ENCODE measurements at places on chromosomes 6 and 20.

- no peak for DNase-seq
Measured at GRCh38 chr6:163925839-163926238, 511.3 kb downstream of the QKI start.

GRCh38 chr6:157560691-157561413 lies 179.9 kb downstream of the ZDHHC14 start:
- DNase-seq = no peak

DNA sequence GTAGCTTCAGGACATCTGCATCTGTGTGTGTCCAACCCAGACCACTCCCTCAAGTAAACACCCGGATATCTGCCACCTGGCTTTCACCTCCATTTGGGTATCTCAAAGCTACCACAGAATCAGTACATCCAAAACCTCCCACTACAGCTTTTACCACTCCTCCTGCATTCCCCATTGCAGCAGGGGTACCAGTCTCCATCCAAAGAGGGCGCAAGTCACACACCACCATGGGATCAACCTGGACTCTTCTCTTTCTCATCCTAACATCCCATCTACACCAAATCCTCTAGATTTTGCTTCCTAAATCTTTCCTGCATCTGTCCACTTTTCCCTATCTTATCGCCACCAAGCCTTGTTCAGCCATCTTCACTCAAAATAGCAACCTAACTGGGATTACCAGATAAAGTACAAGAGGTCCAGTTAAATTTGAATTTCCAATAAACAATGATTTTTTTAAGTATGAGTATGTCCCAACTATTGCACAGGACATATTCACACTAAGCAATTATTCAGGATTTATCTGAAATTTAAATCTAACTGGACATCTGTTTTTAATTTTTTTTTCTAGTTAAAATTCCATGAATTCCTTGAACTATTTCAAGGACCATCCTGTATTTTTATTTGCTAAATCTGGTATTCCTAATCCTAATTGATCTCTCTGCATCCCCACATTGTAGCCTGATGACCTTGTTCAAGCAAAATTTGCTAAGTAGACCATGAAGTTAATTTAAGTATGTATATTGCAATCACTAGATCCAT lies 164.3 kb upstream of the MLN start:
- DNase-seq = no peak

- DNase-seq = no peak
Measured at GRCh38 chr6:163806755-163807499, 392.4 kb downstream of the QKI start.

DNA sequence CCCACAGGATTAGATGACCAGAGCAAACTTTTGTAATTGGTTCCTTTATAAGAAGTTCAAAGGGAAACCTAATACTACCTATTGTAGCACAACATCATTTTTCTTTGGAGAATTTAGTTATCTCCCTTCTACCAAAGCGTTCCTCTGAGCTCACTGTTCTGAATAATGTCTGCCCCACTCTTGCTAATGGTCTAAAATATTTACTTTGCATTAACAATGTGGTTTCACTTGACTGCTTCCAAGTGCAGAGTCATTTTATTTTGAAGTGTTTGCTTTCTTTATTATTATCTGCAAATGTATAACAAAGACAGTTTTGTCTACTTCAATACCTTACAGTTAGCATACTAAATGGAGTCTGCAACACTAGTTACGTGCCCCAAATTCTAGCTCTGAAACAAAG lies 15.0 kb downstream of the TRAPPC3L start:
- DNase-seq = no peak

DNA sequence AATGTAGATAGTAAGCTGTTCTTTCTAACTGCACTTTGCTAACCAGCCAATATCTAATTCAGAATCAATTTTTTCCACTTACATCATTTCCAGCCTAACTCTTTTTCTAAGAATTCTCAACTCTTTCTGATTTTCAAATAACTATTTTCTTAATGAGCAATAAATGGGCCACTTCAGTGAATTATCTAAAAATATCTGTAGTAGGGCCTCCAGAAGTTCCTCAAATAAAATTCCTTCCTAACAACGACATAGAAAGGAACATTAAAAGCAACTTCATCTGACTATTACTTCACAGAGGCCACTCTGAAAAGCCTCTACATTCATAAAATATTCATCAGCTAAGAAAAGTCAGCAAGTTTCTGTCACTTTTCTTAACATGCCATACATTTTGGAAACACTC lies 4.8 kb downstream of the COL12A1 start:
- no peak for DNase-seq

DNA sequence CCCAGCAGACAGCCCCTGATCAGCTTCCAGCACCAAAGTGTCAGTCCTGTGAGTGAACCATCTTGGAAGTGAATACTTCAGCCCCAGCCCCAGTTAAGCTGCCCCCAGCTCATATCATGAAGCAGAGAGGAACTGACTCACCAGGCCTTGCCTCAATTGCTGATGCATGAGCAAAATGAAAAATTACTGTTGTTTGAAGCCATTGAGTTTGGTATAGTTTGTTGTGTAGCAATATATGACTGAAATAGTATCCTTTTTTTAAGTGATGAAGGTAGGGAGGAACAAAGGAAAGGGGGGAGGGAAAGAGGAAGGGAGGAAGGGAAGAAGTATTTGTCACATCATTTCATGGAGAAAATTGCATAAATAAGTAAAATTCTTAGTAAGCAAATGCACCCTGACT lies 266.4 kb downstream of the MAFB start:
- DNase-seq = no peak

DNA sequence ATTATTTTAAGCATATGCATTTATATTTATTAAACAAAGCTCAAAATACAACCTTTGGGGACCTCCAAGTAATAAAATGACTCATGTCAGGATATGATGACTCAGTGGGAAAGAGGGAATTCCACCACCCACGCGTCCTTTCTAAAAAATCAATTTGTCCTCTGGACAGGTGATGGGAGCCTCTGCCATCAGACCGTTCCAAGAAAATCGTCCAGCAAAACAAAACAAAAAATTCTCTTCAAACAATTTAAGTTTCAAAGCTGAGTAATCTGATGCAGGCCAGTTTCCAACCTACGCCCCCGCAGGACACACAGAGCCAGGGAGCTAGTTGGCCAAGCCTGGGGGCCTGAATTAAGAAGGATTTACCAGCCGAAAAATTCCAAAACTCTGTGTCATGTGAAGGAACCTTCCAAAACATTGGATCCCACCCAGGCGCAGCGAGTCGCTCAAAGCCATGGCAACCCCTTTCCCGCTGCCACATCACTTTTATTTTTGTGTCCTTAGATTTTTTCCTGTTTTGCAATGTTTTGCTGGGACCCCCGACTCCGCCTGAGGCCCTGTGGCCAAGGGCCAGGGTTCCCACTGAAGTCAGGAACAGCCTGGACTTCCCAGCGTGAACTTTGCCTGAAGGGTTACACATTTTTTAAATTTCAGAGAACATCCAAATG lies 95.3 kb downstream of the NFATC2 start:
- DNase-seq = no peak

DNA sequence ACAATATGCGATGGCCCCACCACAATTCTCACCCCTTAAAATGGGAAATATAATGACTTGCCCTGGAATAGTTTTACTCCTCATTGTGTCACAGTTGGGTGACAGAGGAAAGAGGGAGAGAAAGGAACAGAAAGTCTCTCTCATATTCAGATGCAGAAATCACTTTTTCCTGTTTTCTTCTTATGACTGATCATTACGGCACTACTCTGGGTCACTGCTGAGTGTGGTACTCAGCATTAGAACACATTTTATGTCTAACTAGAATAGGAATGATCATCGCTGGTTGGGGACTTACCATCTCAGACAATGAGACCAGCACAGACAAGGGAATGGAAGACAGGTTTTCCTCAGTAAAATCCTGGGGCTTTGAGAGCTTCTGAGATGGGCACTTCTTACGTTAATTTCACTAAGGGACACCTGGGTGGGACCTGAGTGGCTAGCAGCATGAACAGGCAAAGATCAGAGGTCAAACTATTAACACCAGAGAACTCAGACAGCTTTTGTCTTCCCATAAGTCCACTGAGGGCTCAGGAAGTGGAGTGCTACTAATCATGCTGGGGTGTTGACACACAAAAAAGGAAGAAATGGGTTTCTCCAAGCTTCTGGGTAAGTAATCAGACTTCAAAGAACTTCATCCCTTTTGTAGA lies 54.9 kb upstream of the ARHGAP18 start:
- no peak for DNase-seq

- DNase-seq = no peak
Measured at GRCh38 chr6:5004373-5005037, 668 bp upstream of the RPP40 start.

GRCh38 chr6:111716325-111716724 lies 110.6 kb upstream of the TRAF3IP2 start:
- DNase-seq = no peak

GRCh38 chr20:50649590-50649989 lies 41.8 kb downstream of the RIPOR3 start:
- DNase-seq = no peak

DNA sequence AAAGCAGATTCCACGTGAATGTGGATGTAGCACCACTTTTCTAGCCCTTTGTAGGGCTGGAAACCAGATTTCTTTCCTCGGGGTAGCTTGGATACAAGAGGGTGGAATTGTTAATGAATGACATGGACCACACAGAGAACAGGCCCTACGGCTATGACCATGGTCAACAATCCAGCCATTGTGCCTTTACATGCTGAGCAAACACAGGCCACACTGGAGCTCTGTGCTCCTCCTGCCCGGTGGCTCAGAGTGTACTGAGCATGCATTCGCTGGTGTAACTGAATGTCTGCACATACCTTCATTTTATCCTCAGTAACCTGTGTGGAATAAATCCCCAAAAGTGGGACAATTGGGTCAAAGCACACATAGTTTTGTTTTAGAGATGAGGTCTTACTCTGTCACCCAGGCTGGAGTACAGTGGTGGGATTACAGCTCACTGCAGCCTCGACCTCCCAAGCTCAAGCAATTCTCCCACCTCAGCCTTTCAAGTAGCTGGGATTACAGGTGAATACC lies 32.8 kb downstream of the LRP11 start:
- no peak for DNase-seq

DNA sequence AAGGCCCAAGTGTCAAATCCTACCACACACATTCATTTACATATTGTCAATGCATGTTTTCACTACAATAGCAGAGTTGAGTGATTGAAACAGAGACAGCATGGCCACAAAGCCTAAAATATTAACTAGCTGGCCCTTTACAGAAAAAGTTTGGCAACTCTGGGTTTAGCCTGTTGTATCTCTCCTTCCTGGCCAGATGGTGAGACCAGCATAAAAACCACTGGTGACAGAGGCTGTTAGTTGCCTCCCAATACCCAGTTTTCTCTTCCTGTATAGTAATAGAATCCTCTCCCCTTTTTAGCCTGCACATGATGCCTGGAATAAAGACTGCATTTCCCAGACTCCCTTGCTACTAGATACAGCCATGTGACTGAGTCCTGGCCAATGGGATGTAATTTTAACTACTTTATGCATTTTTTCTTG lies 100.0 kb upstream of the TAB2 start:
- no peak for DNase-seq

GRCh38 chr20:62955519-62956386 lies 3.2 kb downstream of the SLC17A9 start:
- no peak for DNase-seq

GRCh38 chr6:18681832-18682503 lies 294.8 kb downstream of the RNF144B start:
- DNase-seq = no peak

GRCh38 chr20:50526403-50526989 lies 16.3 kb downstream of the PTPN1 start:
- DNase-seq = no peak

GRCh38 chr20:1374246-1374645 lies 18.6 kb downstream of the FKBP1A start:
- no peak for DNase-seq

GRCh38 chr6:32114796-32115195 lies 5.7 kb upstream of the TNXB start:
- DNase-seq = no peak

GRCh38 chr6:99425647-99426450 lies 741 bp upstream of the PNISR start:
- DNase-seq = peak; percentile 38

DNA sequence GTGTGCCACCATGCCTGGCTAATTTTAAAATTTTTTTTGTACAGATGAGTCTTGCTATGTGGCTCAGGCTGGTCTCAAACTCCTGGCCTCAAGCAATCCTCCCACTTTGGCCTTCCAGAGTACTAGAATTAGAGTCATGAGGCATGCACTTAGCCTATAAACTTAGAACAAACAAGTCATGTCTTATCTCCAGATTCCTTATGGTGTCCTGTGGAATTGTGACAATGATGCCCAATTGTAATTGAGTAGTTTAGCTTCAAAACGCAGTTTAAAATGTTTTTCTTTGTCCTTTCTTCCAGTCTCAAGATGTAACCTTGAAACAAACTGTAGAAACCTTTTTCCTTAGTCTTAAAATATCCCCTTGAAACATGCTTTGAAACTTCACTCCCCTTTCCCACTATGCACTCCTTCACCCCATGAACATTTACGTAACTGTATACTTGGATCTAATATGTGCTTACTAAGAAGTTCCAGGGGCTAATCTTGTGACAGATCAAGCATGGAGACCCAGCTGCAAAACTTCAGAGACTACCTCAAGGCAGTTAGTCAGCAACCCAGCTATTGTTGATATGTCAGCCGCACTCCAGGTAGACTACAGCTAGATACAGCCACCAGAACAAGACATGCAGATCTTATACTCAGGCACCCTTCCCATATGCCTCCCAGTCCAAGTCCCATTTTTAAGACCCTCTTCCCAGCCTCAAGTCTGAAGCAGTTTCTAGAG lies 46.2 kb downstream of the MAN1A1 start:
- no peak for DNase-seq

GRCh38 chr20:57657535-57658446 lies 37.6 kb upstream of the ZBP1 start:
- DNase-seq = peak; percentile 42

- no peak for DNase-seq
Measured at GRCh38 chr6:132219901-132220300, 181.4 kb downstream of the MOXD1 start.

DNA sequence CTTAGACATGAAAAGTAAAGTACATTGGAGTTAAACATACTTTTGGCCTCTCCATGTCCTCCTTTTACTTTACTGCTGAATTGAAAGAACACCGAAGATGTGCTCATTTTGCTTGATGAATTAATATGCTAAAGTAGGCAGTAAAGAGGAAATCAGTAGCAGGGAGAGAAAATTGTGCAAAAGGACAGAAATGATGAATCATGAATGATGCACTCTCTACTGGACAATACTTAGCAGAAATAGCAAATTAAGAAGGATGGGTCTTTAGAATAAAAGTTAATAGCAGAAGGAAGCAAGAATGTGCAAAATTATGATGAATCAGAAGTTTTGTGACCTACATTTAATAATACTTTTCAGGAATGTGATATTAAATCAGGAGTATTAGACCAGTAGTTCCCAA lies 8.4 kb upstream of the SPINT3 start:
- DNase-seq = no peak

GRCh38 chr6:159196430-159196975 lies 27.3 kb downstream of the FNDC1 start:
- no peak for DNase-seq

DNA sequence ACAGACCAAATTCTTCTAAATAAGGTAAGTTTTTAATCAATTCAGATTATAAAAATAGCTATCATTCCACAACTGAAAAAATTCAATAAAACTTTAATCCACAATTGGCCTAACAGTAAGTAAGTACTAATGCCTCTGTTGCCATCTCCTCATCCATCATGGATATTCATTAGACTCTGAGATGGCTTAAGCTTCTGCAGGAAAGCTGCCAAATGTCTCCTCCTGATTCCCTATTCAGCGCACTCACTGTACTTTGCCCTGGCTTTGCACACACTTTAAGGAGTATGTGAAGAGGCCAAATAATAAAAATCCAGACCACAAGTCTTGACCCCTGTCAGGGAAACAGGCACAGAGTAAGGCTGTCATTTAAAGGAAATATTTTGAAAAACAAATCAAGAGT lies 23.6 kb downstream of the PGM3 start:
- no peak for DNase-seq

GRCh38 chr6:105227295-105227767 lies 47.5 kb upstream of the POPDC3 start:
- DNase-seq = no peak

Data from activated CD4-positive, alpha-beta T cell treated with anti-CD3 and anti-CD28 coated beads, Interleukin-2, amount 50 U/mL, for 1 hour (primary cell).